ENCODE measurements at places on chromosomes 11 and 22.

GRCh38 chr22:49632199-49633009, 195.3 kb downstream of the BRD1 start:
- DNase-seq, result no peak

- no peak for DNase-seq
Observed at GRCh38 chr22:43796567-43796966, 15.5 kb downstream of the EFCAB6 start.

GRCh38 chr11:15685306-15685705, 570.6 kb downstream of the INSC start:
- no peak for DNase-seq

GRCh38 chr22:35154937-35155387, 89.0 kb downstream of the ISX start:
- DNase-seq, result no peak

DNA sequence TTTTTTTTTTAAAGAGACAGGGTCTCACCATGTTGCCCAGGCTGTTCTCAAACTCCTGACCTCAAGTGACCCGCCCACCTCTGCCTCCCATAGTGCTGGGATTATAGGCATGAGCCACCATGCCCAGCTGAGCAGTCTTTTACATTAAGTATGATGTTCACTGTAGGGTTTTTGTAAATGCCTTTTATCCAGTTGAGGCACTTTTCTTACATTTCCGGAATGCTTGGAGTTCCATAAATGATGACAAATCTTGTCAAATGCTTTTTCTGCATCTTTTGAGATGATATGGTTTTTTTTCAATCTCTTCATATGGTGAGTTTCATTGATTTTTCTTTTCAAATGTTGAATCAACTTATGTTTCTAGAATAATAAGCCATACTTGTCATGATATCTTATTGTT, 29.4 kb upstream of the CTTN start:
- DNase-seq, result no peak

- no peak for DNase-seq
Observed at GRCh38 chr11:100706179-100706578, 19.1 kb downstream of the ARHGAP42 start.

Measured in activated gamma-delta T cell treated with anti-CD3 and anti-CD28 coated beads, Interleukin-2, amount 50 U/mL, for 16 hours (primary cell).